Activated naive CD4-positive, alpha-beta T cell (primary cell): ENCODE measurements at places on chromosomes 6 and 20.
A peak's percentile ranks its signal among the peaks of the same experiment; 100 is the strongest.

DNA sequence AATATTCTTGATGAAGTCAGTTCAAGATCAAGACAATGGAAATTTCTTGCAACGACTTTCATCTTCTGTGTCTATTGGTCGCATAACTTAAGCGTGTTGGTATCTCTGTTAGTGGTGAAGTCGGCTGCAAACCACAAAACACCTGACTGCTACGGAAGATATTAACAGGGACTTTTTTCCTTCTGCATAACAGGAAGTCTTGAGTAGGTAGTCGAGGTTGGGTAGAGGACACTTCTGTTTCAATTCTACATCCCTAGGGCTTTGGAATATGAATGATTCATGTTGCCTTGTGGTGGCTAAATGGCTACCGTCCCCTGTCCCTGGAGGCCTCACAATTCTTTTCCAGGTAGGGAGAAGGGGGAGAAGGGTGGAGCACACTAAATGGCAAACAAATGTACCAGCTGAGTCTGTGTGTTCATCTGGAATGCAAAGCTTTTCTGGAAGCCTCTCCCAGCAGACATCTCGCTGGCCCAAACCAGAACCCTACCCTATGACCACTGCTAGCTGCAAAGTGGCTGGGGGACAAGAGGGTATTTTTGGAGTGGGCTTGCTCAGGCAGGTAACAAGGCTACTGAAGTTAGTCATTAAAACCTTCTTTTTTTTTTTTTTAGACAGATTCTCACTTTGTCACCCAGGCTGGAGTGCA lies 34.6 kb upstream of the NKX2-2 start:
- no peak for DNase-seq

- DNase-seq, result no peak
Measured at GRCh38 chr20:41769592-41770018, 151.4 kb upstream of the CHD6 start.

DNA sequence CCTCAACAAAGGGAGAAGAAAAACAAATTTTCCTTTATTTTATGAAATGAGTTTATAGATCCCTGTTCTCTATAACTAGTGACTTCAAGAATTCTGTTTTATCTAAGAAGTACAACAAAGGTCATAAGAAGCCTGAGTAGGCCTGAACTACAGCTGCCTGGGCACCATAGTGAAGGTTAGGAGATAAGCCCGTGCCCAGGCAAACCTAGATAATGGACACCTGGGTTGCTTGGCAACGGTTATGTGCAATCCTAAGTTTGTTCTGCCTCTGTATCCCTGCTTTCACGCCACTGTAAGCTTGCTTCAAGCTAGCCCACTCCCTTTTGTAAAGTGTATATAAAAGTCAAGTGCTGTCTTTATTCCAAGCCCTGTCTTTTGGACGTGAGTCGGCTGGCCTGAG lies 23.2 kb downstream of the SCGN start:
- DNase-seq, result no peak

DNA sequence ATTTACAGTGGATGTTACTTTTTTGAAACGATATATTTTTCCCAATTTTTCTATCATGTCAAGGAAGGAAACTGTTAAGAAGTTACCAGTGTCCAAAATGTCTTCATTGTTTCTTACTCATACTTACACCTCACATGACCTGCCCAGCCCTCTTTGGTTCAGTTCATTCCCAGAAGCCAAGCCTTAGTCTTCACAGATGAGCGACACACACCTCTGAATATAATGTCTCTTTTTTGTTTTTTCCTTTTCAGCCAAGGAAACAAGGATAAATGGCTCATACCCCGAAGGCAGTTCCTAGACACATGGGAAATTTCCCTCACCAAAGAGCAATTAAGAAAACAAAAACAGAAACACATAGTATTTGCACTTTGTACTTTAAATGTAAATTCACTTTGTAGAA lies 225.2 kb downstream of the SMOC2 start:
- DNase-seq, result no peak

DNA sequence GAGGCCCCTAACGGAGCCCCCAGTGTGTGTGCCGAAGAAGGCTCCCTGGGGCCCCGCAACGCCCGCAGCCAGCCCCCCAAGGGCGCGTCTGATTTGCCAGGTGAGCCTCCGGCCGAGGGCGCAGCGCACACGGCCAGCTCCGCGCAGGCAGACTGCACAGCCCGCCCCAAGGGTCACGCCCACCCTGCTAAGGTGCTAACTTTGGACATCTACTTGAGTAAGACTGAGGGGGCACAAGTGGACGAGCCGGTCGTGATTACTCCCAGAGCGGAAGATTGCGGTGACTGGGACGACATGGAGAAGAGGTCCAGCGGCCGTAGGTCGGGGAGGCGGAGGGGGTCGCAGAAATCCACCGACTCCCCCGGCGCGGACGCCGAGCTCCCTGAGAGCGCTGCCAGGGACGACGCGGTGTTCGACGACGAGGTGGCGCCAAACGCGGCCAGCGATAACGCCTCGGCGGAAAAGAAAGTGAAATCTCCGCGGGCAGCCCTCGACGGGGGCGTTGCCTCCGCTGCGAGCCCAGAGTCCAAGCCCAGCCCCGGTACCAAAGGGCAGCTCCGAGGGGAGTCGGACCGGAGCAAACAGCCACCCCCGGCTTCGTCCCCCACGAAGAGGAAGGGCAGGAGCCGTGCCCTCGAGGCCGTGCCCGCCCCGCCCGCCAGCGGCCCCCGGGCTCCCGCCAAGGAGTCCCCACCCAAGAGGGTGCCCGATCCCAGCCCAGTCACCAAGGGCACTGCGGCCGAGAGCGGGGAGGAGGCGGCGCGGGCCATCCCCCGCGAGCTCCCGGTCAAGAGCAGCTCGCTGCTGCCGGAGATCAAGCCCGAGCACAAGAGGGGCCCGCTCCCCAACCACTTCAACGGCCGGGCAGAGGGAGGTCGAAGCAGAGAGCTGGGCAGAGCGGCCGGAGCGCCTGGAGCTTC lies 117.0 kb downstream of the RTN4IP1 start:
- DNase-seq, result peak; percentile 25

DNA sequence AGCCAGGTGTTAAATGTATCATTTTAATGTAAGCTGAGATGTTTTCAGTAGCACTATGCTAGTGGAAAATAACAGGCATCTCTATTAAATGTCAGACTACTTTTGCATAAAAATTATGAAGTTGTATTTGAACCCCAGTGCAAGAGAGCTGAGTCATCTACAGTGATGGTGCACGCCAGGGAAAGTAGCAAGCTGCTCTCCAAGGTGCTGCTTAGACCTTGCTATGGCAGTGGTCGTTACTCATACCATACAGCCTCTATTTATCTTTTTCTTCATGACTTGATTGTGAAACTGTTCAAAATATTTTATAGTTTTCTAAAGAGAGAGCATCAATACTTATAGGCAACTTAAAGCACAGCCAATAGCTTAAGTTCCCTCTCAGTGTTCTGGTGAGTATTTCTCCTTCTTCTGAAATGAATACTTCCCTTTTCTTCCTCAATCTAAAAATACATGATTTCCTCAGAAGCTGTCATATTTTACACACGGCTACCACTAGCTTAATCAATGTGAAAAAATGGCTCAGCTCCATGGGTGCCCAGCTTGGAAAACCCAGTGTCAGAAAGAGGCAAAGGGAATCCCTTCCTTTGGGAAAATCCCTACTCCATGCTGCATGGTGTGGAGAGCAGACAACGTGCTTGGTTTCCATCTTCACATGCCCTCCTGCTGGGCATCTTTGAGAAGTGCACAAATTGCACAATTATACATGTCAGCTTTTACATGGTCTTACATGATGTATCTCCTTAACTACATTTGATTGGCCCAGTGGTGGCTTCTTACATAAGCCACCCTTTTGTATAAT lies 105.6 kb downstream of the ELOVL4 start:
- DNase-seq, result no peak

- DNase-seq, result no peak
Measured at GRCh38 chr6:143468026-143468425, 17.4 kb downstream of the PEX3 start.

- no peak for DNase-seq
Measured at GRCh38 chr20:64041040-64041780, 5.2 kb downstream of the C20orf204 start.

DNA sequence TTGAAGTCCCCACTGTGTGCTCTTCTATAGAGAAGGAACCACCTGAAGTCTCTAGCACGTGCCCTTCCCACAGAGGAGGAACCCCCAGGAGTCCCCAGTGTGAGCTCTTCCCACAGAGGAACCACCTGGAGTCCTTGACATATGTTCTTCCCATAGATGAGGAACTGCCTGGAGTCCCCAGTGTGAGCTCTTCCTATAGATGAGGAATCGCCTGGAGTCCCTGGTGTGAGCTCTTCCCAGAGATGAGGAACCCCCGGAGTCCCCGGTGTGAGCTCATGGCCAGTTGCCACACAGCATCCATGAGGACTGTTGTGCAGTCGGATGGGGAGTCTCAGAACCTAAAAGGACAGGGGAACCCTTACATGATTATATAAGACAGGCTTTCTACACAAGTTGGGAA lies 158.1 kb upstream of the THBS2 start:
- DNase-seq, result no peak

DNA sequence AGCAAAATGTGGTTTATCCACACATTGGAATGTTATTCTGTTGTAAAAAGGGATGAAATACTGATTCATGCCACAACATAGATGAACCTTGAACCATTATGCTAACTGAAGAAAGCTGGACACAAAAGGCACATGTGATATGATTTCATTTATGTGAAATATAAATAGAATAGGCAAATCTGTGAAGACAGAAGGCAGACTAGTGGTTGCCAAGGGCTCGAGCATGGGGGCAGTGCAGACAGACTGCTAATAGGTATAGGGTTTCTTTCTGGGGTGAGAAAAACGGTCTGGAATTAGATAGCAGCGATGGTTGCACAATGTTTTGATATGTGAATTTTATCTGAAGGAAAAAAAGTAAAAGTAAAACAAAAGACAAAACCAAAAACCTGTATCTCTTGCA lies 54.6 kb upstream of the FNDC1 start:
- no peak for DNase-seq

DNA sequence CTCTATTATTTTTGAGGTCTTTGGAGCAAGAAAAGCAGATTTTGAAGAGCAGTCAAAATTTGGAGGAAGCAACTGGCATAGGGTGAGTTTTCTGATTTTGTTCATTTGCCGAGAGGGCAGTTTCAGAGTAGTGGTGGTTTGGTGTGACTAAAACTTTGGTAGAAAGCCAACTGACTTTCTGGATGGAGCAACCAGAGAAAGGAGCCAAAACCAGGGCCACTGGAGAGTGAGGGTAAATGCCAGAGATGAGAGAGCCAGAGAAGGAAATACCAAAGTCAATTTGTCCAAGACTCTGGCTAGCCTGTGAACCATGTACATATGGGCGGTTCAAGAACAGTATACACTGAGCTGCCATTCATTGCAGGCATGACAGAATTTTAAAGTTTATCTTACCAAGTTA lies 40.5 kb upstream of the ZBTB24 start:
- DNase-seq, result no peak

DNA sequence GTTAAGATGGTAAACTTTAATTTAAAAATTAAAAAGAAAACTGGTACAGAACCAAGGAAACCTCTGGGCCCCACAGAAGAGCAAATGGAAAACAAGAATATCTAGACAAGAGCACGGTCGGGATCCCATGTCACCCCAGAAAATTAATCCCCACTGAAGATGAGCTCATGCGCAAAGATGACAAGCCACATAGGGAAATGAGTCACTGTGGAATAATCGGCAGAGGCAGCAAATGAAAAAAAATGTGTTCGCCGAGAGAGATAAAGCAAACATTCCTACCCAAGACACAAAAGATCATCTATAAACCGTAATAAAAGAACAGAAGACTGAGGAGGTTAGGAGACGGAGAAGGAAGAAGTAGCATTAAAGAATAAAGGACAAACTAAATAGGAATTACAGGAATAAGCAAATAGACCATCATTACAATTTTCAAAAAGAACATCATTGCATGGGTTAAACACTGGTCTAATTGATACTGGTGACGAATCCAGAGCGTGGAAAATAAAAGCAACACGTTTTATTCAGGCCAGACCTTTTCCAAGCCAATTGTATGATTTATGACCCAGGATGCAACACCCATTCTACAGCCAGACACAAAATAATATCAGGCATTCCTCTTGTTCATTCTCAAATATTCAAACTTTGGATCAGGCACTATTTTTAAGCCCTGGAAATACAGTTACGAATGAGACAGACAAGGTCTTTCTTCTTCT lies 138.0 kb upstream of the ARID1B start:
- DNase-seq, result no peak

DNA sequence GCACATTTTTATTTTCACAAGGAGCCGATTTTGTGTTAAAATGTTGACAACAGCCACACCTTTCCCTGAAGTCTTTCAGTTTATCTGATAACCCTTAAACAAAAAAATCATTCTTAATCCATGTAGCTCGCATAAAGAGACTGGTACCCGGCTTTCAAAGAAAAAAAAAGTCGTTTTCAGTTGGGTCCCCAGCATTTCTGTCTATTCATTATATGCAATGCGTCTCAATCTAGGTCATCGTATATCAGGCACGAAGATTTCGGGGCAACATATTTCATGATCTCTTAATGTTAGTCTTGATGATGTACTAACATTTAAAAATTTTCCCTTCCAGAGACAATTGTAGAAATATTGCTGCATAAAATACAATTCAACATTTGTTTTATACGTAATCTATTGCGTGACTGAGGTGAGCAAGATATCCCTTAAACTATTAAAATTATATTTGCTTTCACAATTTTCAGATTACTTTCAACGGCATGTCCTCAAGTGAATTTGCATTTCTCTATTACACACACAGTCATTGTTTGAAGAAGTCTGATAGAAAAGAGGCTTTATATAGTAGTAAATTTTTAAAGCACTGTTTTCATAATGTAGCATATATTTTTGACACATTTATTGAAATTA lies 2.9 kb upstream of the TUBB2B start:
- DNase-seq, result no peak

GRCh38 chr6:79684876-79685275 lies 53.7 kb downstream of the SH3BGRL2 start:
- DNase-seq, result no peak

GRCh38 chr6:165895421-165896165 lies 232.6 kb upstream of the PDE10A start:
- no peak for DNase-seq

GRCh38 chr20:56607061-56607704 lies 21.9 kb upstream of the TFAP2C start:
- no peak for DNase-seq

DNA sequence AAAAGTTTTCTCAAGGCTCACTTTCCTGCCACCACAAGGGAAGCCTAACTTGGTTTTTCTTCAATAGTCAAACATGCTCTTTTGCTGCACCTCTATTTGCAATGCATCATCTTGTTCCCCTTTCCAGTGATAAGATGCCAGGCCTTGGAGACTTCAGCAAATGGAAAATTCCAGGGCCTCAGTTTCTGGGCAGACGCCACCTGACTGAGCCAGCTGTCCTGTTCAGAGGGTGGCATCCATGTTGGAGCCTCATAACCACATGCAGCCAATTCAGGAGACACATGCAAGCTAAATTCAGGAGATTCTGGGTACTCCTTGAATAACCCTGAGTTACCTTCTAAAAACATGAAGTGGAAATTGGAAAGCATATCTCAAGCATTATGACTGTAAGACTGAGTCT lies 285.6 kb upstream of the RNF24 start:
- no peak for DNase-seq

- DNase-seq, result no peak
Measured at GRCh38 chr6:140828856-140829255, 1303.9 kb upstream of the GJE1 start.
